ENCODE measurements at places on chromosomes 16 and 17. TPM values are rescaled to one million over a fixed set of nuclear protein-coding genes. Genes with fewer than 3 reads are reported as not detected.

DNA sequence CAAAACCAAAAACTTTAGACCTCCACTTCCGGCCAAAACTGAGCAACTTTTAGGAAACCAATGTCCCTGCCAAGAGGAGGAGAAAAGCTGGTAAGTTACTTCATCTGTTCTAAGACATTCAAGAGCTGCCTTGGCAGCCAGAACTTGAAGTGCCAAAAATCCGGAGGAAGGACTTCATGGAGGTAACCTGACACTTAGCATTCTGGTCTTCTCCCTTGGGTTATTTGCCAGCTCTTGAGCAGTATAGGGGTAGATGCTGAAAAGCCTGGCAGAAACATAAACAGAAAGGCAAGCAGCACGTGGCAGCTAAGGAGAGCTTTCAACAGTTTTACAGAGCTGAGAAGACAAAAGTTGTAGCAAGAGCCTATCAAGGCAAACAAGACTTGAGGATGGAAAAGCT is 53.2 kb downstream of the CDYL2 start:
- no peaks in the 10 kb centered on the region for H3K36me3 ChIP-seq
- H3K27ac ChIP-seq = no peak overlapping the region

DNA sequence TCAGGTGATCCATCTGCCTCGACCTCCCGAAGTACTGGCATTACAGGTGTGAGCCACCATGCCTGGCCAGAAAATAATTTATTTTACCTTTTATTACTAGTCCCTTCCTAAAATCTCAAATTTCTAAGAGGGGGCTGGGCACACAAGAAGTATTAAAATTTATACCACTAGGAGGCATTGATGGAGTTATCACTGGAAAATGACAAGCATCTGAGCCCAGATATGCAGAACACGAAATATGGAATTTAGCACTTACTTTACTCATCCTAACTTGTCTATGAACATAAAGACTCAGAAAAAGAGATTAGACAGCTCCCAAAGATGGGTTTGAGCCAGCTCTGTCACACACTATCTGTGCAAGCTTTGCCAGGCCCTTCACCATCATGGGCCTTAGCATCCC is 46.4 kb downstream of the STAT5A start:
- DNase-seq = no peak
- H3K36me3 ChIP-seq = peaks cover 94% of the 10 kb centered on the region
- no peaks in the 10 kb centered on the region for H3K27me3 ChIP-seq

DNA sequence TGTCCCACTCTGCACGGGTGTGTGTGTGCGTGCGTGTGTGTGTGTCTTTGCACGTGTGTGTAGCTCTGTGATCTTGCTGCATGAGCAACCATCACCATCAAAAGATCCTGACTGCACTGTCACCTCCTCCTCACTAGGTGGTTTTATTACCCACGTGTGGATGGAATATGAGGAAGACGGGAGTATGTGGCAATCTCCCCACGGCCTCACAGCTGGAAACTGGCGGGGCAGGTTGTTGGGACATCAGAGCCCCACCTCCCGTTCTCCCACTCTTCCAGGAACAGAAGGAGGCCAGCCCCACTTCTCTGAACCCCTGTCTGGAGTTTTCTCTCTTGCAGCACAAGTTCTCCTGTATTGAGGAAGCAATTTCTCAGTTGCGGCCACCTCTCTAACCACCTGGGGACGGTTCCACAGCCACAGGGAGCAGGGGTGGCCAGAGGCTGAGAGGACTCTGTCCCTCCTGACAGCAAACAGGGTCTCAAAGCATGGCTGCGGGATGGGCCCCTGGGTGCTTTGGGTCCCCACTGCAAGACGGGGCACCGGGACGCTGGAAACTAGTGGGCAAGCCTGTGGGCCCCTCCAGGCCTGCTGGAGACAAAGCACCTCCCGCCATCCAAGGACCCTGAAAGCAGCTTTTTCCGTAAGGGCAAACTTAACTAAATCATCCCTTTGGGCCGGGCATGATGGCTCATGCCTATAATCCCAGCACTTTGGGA is 27.9 kb upstream of the ATP2C2 start:
- H3K4me1 ChIP-seq = no peaks in the 10 kb centered on the region
- no peak overlapping the region for H3K4me3 ChIP-seq
- DNase-seq = no peak
- no peak overlapping the region for H3K27ac ChIP-seq

GRCh38 chr17:40548982-40549685 is 16.1 kb downstream of the CCR7 start:
- peak; percentile 57 for DNase-seq
- peaks cover 63% of the 10 kb centered on the region for H3K4me1 ChIP-seq
- no peaks in the 10 kb centered on the region for H3K36me3 ChIP-seq
- H3K4me3 ChIP-seq = no peak overlapping the region

DNA sequence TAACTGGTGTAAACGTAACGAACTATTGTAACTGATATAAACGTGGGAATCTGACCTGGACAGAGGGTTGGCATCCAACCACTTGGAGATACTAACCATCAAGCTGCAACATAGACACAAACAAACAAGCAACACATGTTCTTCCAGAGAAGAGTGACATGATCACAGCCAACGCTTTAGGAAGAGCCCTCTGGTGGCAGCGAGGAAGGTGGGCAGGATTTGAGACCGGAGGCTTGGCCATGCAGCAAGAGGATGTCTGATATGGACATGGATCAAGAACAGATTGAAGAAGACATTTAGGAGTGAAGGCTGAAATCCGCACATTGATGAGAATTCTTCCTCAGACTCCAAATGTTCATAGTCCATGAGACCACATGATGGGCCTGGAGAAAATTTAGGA is 40.3 kb upstream of the TNRC6A start:
- peaks cover 4% of the 10 kb centered on the region for H3K4me1 ChIP-seq
- H3K27ac ChIP-seq = no peak overlapping the region
- no peak for DNase-seq
- no peaks in the 10 kb centered on the region for H3K27me3 ChIP-seq
- no peak overlapping the region for H3K4me3 ChIP-seq

- no peaks in the 10 kb centered on the region for H3K27me3 ChIP-seq
- H3K36me3 ChIP-seq = peaks cover 9% of the 10 kb centered on the region
- no peak for DNase-seq
- no peak overlapping the region for H3K4me3 ChIP-seq
- no peak overlapping the region for H3K27ac ChIP-seq
Measured at GRCh38 chr17:246851-247421, 65.5 kb upstream of the DOC2B start.

The VMP1 gene
- 343 TPM for total RNA-seq

The CCNF gene
- total RNA-seq = 8.0 TPM
